ENCODE measurements at places on chromosomes 11 and 22.

DNA sequence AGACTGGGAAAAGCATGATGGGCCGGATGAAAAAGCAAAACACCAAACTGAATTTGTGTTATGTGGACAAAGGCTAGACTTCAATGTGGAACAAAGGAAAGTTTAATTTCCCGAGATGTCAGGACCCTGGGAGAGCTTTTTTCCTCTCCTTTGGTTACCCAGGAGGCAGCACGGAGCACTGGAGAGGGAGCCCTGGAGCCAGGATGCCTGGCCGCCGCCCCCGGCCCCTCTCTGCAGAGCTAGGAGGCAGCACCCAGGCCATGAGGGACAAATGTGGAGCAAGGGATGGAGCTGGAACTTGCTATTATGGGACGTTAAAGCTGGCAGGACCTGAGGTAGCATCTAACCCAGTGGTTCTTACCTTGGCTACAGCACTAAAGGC is 108.9 kb downstream of the MORC2 start:
- no peak for DNase-seq

DNA sequence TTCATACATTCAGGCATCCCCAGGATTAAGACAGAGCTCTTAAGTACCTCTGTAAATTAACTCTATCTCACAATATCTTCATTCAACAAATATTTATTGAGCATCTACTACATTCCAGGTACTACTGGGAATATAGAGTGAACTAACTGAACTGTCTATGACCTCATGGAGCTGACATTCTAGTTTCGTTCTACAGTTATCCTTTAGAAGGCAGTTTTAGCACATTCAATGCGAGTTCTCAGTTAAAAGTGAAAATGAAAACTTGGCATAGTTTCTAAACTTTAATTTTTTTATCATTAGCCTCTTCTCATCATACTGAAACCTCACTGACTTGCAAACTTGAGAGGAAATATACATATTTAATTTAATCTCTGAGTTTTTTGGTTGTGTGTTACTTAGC is 10.7 kb upstream of the MS4A6E start:
- no peak for DNase-seq

GRCh38 chr11:36763187-36763586 is 165.2 kb upstream of the RAG2 start:
- no peak for DNase-seq

DNA sequence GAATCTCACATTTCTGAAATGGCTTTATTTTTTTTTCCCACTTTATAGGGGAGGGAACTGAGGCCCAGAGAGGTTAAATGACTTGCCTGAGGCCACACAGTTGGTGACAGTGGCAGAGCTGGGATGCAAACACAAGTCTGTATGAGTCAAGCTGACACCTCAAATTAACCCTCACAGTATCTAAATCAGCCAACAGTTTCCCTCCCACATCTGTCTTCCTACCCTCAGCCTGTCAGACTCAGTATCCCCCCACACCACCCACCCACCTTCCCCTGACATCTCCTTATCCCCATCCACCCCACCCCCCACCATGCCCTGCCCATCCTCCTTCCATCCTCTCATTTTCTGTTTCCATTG is 95.2 kb downstream of the TP53I11 start:
- no peak for DNase-seq

- no peak for DNase-seq
Measured at GRCh38 chr11:117836077-117836960, 11.8 kb upstream of the FXYD2 start.

GRCh38 chr11:47182380-47182779 is 3.9 kb downstream of the PACSIN3 start:
- DNase-seq, result no peak

GRCh38 chr22:27159016-27159415 is 501.6 kb downstream of the MIAT start:
- no peak for DNase-seq

All from fibroblast of mammary gland (primary cell).